Trophoblast cell (in vitro differentiated cells and primary cell): ENCODE measurements at places on chromosomes 4 and X.

DNA sequence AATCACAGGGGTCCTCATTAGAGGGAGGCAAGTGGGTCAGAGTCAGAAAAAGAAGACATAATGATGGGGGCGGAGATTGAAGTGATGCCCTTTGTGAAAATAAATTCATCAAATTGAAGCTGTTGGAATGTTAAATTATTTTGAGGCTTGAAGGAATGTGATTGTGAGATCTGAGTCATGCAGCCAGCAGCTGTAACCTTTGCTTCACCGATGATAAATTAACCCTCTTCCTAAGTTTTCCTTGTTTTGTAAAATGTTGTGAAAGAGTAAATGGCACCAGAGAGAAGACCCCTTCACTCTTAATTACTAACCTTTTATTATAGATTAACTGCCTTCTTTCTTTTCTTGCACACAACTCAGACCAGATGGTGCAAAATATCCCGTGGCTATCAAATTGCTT is 47.7 kb upstream of the FAM9A start:
- no peak for DNase-seq

- DNase-seq, result peak; percentile 37
These were observed 553.2 kb upstream of the FAT1 start for GRCh38 chr4:187276736-187277408.

- DNase-seq, result no peak
These were observed 109.5 kb downstream of the FRAS1 start for GRCh38 chr4:78166622-78167021.

DNA sequence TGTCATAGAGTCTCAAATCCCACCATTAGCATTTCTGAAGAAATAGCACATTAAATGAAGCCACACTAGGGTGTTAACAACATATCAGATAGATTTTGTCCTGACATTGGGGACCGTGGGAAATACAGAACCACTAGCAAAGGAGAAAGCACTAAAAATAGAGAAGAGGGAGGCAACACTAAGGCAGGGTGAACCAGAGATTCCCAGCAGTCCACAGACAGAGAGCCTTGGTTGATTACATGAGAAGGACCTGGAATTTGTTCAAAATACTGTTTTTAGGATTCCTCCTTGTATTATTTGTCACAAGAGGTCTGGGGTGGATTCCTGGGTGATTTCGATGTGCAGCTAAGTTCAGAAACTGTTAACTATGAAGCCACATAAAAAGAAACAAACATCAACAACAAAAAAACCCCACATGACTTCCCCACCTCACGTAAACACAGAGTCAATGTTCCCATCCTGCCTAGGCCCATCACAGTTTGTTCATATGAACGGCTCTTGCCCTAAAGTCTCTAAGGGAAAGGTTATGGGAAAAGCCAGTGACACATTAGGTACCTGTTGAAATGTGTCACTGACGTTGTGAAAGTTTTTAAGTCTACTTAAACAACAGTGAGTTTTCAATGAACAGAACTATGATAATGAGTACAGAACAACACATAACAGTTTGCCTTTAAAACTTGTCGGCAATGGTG is 23.6 kb upstream of the GRSF1 start:
- peak; percentile 38 for DNase-seq

GRCh38 chrX:149302705-149303104 is 202.4 kb downstream of the IDS start:
- no peak for DNase-seq

GRCh38 chr4:26860922-26861433 is 337 bp downstream of the STIM2 start:
- peak; percentile 81 for DNase-seq

DNA sequence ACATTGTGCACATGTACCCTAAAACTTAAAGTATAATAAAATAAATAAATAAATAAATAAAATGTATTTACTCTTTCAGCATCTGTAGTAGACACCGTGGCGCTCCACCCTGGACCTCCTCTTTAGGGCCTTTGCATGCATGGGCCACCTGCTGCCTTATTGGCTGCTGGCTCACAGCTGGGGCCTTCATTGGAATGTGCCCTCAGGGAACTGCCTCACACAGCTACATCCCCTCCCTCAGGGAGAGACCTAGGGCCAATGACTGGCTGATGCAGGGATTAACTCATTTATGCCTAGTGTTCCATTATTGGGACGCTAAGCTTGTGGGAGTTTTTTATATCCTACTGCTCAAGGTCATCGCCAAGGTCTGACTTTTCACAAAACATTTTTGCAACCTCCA is 302.9 kb upstream of the FTHL17 start:
- no peak for DNase-seq

DNA sequence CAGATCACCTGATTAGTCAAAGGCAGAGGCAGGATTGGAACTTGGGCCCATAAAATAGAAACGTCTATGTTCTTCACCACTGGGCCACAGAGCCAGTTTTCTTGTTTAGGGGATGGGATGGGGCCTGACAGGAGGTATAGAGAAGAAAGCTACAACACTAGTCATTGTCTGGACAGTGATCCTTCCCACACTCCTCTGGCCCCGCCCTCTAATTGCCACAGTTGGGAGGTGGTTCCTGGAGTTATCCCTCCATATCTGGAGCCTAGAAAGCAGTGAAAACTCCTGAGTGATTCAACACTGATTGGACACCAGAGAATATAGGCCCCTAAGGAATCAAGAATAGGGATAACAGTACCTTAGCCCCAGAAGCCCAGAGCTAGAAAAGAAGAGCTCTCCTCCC is 22.9 kb downstream of the RASL11B start:
- DNase-seq, result no peak

DNA sequence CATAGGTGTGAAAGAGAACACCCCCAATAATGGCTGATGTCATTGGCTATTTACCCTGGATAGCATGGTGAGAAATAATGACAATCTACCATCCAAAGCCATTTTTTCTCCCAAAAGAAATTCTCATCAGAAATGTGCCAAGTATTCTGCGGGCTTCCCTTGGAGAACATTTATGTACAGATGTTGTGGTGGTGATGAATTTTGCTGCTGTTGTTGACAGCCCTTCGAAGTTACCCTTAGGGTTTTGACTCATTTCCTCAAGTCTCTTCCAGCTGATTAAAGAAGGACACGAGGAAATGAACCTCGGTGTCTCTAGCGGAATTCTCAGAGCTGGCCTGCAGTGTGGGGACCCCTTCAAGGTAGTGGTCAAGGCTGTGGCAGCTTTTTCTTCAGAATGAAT is 3.4 kb downstream of the KIT start:
- peak; percentile 82 for DNase-seq

DNA sequence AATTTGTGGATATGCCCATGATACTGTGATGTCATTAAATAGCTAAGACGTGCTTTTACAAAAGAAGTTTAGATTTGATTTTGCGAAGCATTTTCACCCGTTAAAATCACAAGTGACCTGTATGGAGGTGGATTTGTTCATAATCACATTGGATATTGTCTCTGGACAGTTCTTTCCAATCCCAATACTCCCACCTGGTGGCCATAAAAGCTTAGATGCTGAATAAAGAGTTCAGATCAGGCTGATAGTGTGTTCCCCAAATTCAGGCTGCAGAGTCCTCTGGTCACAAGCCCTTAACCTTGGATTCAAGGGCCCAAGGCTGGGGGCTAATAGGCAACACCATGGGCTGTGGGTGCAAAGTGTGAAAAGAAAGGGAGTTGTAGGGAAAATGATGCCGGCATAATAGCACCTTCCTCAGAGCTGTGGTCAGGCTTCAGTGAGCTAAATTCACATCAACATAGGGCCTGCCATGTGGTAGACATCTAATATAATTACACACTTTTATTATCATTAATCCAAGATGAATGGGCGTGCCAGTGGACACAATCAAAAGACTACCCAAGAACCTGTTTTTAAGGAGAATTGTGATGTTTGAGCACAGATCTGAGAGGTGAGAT is 28.1 kb downstream of the SMIM43 start:
- DNase-seq, result no peak

GRCh38 chrX:20265221-20265725 is 1.4 kb downstream of the RPS6KA3 start:
- peak; percentile 48 for DNase-seq

GRCh38 chr4:151808120-151808529 is 47.3 kb upstream of the GATB start:
- DNase-seq, result no peak

DNA sequence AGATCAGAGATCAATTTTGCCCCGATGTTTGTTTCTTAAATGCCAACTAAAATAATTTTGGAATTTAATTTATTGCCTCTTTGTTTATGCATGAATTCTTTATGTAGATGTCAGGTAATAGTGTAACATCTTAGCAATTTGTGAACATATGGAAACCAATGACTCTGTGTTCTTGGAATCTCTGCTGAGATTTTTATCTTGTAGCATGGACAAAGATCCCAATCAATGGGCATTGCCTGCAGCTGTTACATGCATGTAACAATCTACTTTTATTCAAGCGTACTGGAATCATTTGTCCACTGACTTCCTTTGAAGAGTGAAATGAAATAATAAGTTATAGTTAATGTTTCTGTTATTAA is 61.6 kb upstream of the ARSJ start:
- peak; percentile 43 for DNase-seq

DNA sequence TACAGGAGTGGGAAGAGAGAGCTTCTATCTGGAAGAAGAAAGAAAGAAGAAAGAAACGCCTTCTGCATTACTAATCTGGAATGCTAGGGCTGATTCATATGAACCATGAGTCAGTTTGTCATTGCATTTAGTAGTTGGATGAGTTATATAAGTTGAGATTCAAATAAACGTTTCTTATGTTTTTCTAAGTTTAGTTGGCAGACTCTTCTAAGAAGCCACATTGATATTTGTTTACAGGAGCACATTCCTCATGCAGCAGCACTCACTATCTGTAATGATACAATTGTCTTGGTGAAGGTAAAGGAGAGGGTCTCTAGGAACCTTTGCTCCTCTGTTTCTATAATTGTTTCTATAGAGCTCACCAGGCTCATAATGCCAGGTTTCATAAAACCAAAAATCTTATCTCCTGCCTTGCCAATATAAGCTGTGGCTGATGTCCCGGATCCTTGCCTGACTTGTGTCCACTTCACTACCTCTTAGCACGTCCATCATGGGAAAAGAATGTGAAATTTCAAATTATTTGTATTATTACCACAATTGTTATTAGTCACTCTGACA is 39.5 kb downstream of the HOPX start:
- peak; percentile 31 for DNase-seq

- DNase-seq, result no peak
These were observed 270.2 kb upstream of the TAPT1 start for GRCh38 chr4:16496501-16496900.

DNA sequence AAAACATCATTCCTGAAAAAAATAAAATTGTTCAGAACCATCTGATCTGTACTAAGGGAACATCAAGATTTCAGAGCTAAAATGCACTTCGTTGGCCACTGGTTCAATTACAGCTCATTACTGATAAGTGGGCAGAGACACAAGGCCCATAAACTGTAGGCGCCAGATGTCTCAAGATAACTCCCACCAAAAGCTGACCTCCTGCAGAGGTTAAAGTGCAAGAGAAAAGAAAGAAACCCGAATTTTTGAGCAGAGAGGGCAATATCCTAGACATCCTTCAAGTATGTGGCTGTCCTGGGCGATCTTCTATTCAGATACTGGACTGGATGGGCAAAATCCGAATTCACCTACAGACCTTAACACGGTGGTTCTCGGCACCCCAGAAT is 660 bp downstream of the GEMIN8 start:
- no peak for DNase-seq

DNA sequence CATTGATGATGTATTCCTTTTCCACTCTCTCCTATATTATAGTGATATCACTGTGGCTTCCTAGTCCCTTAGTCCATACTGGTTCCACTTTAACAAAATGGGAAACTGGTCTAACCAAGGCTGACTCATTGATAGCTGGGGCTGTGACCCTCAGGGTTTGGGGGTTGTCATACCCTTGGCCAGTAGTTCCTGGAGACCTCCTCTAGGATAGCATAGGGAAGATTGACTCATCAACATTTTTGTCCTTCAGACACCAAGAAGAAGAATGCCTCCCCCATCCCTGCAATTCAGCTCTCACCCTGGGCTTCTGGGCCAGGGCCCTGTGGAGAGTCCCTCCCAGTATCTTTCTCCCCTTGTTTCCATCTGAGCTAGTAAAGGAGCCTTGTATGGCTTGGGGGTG is 68.8 kb upstream of the PRPS1 start:
- peak; percentile 52 for DNase-seq

DNA sequence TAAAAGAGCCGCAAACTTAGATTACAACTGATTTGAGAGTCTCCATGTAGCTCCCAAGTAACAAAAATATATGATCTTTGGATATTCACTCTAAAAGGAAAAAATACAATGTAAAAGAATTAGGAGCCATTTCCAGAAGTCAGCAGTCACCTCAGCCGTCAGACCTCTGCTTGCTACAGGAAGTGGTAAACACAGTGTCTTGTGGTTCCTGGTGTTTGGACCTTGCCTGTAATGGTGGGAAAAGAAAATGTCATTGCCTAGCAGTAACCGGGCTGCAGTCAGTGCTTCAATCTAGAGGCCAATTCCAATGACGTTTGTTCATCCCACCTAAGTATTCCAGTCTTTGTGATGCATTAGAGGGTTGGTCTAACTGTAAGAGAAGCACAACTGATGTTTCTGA is 28.9 kb upstream of the SMIM31 start:
- DNase-seq, result no peak

DNA sequence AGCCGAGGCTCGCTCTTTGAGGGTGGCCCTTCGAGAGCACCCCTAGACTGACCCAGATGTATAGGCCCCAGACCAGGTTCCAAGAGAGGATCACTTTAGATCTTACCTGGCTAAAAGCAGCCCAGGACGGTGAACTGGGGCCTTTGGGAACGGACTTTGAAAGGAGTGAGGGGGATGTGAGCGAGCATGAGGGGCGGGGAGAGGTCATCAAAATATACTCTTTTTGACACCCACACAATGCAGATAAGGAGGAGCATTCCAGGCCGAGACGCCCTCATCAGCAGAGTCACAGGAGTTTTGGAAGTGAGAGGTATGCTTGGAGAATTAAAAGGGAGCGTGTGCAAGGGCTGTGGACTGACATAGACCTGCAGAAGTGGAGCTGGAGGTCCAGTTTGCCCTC is 528 bp downstream of the NSDHL start:
- no peak for DNase-seq

DNA sequence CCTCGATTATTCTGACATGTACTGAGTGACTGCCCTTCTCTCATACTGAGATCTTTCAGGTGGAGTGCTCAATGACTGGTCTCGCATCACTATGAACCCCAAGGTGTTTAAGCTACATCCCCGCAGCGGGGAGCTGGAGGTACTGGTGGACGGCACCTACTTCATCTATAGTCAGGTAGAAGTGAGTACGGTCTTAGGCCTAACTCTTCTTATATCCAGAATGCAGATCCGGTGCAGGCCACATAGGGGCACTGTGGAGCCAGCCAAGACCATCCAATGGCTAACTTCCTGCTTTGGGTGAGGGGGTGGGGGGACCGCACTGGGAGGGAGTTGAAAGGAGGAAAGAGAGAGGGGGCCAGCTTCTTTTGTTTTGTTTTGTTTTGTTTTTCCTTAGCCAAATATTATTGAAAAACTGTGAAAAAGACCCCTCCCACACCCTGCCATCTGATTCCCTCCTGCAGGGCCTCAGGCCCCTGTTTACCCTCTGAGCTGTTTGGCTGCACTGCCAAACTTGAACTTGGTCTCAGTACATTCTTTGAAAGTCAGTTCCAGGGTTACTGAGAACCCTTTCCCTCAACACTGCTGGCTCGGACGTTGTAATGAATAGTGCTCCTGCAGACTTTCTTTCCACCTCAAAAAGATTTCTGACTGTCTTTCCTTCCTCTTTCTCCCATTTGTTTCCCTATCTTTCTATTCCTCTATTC is 16.2 kb downstream of the AWAT2 start:
- DNase-seq, result peak; percentile 34

- DNase-seq, result no peak
These were observed 12.7 kb upstream of the UBA6 start for GRCh38 chr4:67713529-67714247.

- peak; percentile 74 for DNase-seq
These were observed 6.9 kb downstream of the ZDHHC9 start for GRCh38 chrX:129836827-129837226.

- no peak for DNase-seq
These were observed 138.6 kb upstream of the SMARCAD1 start for GRCh38 chr4:94068753-94069719.
